ENCODE measurements at places on chromosomes 6 and 20.

DNA sequence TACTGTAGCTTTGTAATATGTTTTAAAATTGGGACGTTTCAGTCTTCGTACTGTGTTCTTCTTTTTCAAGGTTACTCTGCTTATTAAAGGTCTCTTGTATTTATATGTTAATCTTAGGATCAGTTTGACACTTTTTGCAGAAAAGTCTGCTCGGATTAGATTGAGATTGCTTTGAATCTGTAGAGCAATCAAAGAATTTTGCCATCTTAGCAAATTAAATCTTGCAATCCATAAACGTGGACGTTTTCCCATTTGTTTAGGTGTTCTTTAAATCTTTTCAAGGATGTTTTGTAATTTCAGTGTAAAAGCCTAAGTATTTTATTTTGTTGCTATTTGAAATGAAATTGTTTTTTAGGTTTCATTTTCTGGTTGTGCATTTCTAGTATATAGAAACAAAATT, 78.0 kb upstream of the GTSF1L start:
- no peak for DNase-seq

DNA sequence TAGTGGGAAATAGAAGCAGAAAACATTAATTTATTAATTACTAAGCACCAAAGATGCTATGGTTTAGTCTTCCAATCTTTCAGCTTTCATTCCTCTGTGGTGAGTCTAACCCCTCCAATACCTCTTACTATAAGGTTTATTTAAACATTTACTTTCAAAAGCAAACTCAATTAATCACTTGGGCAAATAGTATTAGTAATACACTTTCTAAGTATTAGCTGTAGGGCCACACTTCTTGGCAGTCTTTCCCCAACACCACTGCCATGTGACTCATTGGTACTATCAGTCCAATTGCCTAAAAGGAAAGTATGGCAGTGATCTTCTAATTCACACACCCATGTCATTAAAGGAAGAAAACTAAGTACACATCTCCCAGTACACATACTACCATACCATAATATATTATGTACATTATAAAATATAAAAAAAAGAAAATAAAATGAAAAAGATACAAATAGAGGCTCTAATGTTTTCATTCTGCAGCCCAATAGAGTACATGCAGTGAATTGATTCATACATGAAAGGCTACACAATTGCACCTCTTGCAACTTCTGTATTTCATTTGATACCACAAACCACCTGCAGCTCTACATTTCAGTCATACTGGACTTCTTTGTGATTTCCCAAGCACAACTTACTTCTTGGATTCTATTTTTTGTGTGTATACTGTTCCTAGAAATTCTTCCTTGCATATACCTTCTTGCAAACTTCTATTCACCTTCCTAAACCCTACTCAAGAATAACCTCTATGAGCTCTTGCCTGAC, 218.6 kb downstream of the PKHD1 start:
- DNase-seq = no peak

DNA sequence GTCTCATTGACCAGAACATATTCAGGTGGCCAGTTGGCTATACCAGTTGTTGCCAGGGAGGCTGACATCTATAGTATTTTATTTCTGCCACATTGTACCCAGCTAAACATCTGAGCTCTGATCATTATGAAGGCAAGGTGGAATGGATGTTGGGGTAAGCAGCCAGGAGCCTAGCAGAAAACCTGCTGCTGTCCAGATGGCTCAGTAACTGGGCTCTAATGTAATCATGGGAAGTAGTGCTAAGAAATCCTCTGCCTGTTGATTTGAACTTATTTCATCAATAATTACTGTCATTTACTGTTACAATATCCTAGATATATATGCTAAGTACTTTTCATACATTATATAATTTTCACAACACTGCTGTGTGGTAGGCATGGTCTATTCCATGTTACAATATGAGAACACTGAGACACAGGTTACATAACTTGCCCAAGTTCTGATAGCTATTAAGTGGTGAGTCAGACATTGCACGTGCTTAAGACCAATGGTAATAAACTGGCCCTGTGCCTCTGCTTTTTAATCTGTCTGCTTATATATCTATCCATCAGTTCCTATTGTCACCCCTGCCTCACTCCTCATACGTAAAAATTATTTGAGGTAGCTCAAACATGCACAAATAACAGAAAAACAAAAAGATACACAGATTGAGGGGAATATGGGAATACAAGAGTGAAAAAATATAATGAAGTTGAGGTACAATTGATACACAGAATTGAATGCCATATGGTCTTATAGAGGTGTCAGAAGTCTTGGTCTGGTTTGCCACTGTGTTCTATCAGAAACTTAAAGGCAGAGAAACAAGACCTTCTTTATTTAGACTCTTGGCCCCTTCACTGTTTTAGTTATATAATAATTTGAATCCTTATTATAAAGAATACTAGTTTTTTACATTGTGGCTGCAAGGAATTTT, 25.2 kb downstream of the TBPL1 start:
- no peak for DNase-seq

DNA sequence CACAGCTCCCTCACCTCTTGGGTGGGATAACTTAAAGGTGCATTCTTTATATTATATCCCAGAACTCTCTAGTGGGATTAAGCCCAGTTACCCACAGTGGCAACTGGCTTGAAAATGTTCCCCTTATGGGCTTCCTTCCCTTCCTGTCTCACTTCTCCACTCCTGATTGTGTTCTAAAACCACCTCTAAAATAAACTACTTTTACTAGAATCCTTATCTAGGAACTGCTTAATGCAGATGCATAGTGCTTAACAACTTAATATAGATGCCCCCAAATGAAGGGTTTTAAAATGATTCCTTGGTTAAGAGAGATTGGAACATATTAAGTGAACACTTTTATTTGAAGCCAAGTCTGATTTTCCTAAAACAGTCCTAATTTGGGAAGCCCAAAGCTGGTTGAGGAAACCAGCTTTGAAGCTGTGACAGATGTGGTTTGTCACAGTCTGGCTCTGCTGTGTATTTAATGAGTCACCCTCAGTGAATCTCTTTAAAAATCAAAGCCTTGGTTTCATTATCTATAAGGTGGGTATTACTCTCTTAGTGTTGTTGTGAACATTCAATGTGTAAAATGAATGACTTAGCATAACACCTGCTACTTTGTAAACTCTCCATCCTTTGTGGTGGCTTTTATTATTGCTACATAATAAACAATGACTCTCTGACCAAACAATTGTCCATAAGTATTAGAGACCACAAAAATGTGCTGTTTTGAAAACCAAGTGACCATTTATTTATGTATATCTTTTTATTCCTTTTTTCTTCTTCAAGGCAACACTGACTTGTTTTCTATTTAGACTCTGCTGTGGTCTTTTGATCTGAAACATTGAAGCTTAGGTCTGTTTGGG, 24.4 kb downstream of the PLCB1 start:
- no peak for DNase-seq

Measured in right lung (tissue), 10 donors.